Neural progenitor cell (in vitro differentiated cells): ENCODE measurements at places on chromosomes 6 and 20. TPM values are rescaled to one million over a fixed set of nuclear protein-coding genes. Genes with fewer than 3 reads are reported as not detected.
A peak's percentile ranks its signal among the peaks of the same experiment; 100 is the strongest.

DEFB132 gene
- total RNA-seq, result not detected in 2 replicates

DNA sequence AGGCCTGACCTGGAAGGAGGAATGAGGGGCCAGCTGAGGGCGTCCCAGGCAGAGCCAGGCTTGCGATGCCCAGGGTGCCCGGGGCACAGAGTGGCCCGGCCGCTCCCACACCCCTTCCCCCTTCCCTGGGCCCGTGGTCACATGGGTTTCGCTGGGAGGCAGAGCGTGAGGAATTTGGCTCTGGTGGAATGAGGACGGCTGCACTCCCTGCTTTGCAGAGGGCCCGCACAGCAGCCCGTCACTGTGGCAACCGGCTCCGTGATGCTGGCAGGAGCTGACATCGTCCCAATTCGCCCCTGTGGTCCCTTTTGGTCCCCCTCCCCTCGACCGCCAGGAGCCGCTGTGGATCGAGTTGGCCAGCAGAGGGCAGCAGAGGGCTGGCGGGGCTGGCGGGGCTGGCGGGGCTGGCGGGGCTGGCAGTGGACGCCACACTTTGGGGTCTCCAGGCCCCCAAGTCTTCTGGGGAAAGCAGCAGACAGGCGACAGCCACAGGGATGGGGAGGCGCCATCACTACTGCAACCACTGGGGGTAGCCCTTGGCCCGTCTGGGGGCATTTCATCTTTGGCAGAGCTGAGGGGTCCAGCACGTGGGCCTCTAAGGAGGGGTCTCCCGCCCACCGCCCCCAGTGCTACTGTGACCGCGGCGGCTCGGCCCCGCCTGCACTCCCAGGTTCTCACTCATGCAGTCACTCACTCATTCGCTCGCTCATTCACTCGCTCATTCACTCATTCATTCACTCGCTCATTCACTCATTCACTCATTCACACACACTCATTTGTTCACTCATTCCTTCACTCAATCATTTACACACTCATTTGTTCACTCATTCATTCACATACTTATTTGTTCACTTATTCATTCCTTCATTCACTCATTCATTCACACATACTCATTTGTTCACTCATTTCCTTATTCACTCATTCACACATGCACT lies 49.7 kb upstream of the BHLHE23 start:
- peak; percentile 82 for DNase-seq

GRCh38 chr6:92779746-92780145 lies 639.6 kb downstream of the EPHA7 start:
- no peak for DNase-seq

GRCh38 chr6:144482142-144482541 lies 197.0 kb downstream of the UTRN start:
- DNase-seq, result peak; percentile 70
